ENCODE measurements at places on chromosomes 16 and 17.

GRCh38 chr16:53415504-53415903 lies 18.8 kb upstream of the RBL2 start:
- no peak for DNase-seq

DNA sequence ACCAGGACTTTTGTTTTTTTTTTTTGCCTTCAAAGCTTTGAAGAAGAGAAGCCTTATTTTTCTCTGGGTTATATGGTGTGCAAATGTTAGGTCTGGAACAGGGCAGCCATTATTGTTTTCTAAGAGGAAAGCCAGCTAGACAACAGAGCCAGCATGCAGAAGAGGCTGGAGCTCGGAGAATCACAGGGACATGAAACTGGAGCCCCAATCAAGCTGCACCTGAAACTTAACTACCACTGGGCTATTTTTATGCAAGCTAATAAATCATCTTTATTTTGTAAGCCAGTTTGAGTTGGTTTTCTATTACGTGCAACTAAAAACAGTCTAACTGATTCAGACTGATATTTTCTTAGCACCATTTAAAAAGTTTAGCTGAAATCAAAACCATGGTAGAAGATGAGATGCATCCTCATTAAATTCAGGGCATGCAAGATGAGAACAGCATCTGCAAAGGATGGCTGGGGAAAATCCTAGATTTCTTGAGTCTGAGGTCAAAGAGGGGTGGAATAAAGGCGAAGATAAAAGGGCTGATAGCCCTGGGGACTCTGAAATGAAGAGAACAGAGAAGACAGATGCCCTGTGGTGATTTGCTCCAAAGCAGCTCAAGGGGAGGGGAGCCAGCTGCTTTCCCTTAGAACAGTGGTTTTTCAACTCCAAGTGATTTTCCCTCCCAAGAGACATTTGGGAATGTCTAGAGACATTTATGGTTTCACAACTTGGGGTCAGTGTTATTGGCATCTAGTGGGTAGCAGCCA lies 177.1 kb upstream of the WSCD1 start:
- DNase-seq, result no peak

DNA sequence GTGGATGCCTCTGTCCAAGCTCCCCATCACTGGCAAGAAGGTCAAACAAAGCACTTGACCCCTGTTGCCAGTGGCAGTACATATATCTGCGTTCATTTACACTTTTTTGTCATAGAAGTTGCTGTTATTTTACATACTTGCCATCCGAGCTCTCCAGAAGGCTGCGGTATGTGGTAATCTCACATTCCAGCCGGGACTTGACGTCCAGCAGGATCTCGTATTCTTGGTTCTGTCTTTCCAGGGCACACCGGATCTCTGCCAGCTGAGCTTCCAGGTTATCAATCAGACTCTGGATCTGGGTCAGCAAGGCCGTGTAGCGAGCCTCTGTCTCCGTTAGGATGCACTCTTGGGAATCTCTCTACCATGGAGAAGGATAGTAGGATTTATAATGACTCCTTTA lies 6.6 kb downstream of the KRT39 start:
- no peak for DNase-seq

DNA sequence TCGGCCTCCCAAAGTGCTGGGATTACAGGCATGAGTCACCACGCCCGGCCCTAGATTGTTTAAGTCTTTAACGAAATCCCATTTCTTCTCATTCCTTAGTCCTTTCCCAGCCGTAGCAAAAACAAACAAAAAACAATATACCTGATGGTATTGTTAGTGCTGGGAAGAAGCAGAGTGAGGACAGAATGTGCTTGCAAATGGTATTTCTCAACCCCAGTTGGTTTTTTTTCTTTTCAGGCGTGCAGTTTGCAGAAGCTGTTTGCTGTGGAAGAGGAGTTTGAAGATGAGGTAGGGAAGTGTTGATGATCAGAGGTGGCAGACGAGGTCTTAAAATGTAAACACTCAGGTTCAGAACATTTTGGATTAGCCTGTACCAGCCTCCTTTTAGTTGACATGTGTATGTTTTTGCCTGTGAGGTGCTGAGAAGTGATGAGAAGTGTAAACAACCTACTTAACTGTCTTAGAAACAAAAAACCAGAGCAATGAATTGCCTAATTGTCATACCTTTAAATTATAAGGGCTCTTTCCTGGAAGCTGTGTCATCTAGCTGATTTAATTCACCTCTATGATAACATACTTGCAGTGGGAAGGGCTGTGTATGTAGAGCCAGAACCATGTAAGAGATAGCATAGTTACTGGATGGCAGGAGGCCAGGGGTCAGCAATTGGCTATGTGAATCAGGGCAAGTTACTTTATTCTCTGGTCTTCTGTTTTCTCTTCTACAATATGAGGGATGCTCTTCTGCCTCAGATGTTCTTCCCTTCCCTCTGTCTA lies 3.4 kb downstream of the HROB start:
- no peak for DNase-seq

DNA sequence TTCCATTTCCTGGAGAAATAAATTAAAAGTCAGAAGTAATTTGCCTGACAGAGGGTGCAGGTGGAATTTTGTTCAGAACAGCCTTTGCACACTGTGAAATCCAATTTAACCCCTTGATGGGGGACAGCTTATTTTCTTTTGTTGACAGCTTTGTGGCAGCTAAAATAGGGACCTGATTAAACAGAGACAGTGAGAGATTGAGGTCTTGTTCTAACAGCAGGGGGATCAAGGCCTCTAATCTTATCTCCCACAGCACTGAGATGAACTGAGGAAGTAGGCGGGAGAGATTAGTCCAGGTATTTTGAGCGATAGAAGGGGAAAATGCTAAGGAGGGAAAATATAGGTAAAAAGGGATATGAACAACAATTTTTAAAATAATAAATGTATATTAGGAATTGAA lies 1491.4 kb upstream of the GOT2 start:
- no peak for DNase-seq

DNA sequence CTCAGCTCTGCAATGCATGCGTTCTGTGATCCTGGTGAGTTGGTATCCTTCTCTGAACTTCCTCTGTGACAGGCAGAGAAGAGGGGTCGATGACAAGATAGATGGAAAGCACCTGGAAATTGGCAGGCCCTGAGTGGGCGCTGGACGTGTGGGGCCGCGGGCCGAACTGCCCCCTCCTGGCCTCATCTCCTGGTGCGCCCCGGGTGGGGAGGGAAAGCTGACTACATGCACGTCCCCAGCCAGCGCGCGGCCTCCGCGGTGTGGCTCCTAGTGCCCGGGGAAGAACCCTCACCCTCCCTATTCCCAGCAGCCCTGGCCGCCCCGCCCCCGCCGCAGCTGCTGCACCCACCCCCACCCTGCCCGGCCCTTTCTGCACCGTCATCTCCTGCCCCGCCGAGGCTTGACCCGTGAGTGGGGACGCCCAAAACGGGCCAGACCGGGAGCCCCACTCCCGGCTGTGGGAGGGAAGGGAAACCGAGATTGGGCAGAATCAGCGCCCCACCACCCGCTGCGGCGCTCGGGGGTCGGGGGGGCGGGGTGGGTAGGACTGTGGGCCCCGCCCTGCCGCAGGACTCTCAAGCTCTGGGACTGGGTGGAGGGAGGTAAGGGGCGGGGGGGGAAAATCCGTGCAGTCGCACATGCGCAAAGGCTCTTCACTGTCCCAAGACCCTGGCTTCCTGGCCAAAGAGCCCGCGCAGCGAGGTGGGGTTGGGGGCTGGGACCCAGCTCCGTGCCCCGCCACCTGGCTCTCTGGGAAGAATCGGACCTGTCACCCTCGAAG lies at the start of gene NOL3:
NOL3 (plus strand) TSS at position 371 of the 781 bp plus-strand sequence.
- DNase-seq, result peak; percentile 12

GRCh38 chr17:82949984-82950383 lies 110.2 kb upstream of the ZNF750 start:
- no peak for DNase-seq

DNA sequence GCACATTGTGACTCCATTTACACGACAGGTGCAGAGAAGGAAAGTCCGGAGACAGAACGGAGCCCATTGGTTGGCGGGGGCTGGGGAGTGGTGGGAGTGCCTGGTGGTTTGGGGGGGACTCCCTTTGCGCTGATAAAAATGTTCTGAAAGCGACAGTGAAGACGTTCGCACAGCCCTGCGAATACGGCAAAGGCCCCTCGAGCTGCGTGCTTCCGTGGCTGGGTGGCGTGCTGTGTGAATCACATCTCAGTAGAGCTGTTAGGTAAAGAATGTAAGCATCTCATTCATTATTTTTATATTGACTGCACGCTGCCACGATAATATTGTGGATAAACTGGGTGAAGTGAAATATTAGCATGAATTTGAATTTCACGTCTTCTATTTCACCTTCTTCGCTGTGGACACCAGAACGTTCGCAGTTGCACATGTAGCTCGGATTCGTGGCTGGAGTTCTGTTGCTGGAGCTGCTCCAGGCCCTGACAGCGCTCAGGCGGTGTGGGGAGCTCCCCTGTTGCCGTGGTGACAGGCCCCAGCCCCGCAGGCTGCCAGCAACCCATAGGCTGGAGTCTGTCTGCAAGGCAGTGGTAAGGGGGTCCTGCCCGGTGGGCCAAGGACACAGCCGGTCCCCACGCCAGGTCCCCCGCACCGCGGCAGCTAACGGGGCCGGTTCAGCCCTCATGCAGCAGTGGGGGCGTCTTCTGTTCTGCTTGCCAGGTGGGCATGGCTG lies 44.6 kb downstream of the SOX8 start:
- no peak for DNase-seq

GRCh38 chr17:66455060-66455459 lies 152.6 kb downstream of the PRKCA start:
- DNase-seq, result no peak

DNA sequence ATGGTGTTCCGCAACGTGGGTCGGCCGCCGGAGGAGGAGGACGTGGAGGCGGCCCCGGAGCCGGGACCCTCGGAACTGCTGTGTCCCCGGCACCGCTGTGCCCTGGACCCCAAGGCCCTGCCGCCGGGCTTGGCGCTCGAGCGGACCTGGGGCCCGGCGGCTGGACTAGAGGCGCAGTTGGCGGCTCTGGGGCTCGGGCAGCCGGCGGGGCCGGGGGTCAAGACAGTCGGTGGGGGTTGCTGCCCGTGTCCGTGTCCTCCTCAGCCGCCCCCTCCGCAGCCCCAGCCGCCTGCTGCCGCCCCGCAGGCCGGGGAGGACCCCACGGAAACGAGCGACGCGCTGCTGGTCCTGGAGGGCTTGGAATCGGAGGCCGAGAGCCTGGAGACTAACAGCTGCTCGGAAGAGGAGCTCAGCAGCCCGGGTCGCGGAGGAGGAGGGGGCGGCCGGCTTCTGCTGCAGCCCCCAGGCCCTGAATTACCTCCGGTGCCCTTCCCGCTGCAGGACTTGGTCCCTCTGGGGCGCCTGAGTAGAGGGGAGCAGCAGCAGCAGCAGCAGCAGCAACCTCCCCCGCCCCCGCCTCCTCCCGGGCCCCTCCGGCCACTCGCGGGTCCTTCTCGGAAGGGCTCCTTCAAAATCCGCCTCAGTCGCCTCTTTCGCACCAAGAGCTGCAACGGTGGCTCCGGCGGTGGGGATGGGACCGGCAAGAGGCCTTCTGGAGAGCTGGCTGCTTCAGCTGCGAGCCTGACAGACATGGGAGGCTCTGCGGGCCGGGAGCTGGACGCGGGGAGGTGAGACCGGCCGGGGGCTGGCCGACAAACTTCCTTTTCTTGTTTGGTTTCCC lies 821 bp downstream of the SOCS7 start:
- DNase-seq, result no peak

DNA sequence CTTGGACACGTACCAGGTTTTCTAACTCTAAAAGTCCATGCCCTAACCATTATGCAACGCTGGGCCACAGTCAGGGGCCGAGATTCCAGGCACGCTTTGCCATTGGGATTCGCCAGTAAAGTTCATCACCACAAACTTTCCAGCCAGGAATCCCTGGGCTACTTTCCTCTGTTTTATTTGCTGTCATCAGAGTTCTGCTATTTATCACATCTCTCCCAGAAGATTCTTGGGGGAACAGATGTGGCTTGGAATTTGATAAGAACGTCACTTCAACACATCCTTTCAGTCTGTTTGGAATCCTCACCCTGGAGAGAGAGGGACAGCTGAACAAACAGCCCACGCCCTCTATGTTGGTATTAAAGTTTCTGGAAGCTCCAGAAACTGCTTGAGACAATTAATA lies 109.6 kb upstream of the CACNG3 start:
- no peak for DNase-seq

GRCh38 chr16:11488304-11488703 lies 98.4 kb downstream of the LITAF start:
- no peak for DNase-seq

- no peak for DNase-seq
These were observed 75.1 kb upstream of the CA10 start for GRCh38 chr17:52233632-52234031.

GRCh38 chr16:2987833-2988232 lies 7.6 kb upstream of the PKMYT1 start:
- DNase-seq, result no peak

GRCh38 chr16:79535130-79535529 lies 65.4 kb downstream of the MAF start:
- DNase-seq, result no peak

DNA sequence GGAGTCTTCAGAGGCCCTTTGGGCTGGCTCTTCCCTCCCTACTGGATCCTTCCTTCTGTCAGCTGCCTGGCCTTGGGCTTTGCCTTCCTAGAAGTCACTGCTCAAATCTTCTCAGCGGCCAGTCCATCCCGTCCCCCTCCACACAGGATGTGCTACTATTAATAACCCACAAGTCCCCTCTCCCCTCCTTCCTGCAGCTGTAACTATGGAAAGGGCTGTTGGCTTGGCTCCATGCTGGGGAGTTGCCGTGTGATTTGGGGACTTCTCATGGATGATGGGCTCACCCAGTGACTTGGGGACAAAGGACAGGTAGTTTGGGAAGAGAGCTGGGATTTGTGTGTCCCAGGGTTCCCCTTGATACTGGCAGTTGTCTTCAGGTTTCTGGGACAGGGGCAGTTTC lies 19.4 kb downstream of the TMEM94 start:
- DNase-seq, result no peak

DNA sequence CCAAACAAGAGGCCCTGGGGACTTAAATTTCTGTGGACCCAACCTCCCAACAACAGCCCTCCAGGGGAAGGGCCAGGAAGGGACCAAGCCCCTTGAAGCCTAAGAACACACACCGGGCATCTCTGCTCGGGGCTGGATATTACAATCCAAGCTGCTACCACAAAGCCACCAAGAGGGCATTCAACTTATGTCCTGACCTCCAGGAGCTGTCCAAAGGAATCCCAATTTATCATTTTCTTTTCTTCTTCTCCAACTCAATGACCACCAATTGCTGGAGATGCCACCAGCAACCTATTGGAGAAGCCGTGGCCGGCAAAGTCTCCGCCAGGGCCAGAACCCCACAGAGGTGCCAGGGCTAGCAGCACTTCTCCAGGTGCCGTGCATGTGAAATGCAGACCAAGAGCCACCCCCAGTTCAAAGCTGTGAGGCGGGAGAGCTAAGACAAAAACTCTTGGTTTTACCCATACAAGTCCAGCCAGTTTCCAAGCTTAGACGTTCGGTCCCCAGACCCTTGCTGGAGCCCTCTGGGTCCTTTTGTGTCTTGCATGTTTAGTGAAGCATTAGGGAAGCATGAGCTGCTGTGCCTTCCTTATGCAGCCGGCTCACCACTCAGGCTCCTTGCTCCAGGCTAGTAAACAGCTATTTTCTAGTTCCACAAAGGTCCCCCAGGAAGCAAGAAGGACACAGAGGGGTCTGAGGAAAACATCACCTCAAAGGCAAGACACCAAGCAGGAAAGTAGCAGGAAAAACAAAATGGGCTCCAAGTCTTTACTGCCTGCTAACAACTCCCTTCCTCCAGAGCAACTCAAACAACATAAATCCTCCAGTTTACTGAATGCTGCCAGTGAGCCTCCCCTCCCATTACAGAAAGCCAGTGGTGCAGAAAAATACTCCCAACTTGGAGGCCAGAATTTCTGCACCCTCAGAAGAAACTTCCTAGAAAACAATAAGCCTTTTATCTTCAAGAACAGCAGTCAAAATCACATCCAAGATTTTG lies 3.2 kb downstream of the PITPNA start:
- no peak for DNase-seq

All from stimulated activated CD8-positive, alpha-beta memory T cell treated with anti-CD3 and anti-CD28 coated beads, Interleukin-7, amount 100 ng/mL, for 4 hours (primary cell).